ENCODE measurements at places on chromosomes 12 and 14.

DNA sequence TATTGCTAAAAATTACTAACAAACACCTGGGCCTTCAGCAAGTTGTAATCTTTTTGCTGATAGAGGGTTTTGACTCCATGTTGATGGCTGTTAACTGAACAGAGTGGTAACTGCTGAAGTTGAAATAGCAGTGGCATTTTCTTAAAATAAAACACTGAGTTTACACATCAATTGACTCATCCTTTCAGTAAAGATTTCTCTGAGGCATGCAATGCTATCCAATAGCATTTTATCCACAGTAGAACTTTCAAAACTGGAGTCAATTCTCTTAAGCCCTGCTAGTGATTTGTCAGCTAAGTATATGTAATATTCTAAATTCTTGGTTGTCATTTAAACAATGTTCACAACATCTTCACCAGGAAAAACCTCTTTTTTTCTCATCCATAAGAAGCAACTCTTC is 59.5 kb downstream of the CMAS start:
- no peak for DNase-seq

- DNase-seq: no peak
These were observed 506 bp upstream of the NABP2 start for GRCh38 chr12:56223571-56224101.

DNA sequence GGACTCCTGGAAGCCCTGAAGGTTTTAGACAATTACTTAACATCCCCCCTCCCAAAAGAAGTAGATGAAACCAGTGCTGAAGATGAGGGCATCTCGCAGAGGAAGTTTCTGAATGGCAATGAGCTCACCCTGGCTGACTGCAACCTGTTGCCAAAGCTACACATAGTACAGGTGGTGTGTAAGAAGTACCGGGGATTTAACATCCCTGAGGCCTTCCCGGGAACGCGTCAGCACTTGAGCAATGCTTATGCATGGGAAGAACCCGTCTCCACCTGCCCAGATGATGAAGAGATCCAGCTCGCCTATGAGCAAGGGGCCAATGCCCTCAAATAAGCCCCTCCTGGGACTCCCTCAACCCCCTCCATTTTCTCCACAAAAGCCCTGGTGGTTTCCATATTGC is 10.6 kb upstream of the SPPL3 start:
- DNase-seq: no peak

DNA sequence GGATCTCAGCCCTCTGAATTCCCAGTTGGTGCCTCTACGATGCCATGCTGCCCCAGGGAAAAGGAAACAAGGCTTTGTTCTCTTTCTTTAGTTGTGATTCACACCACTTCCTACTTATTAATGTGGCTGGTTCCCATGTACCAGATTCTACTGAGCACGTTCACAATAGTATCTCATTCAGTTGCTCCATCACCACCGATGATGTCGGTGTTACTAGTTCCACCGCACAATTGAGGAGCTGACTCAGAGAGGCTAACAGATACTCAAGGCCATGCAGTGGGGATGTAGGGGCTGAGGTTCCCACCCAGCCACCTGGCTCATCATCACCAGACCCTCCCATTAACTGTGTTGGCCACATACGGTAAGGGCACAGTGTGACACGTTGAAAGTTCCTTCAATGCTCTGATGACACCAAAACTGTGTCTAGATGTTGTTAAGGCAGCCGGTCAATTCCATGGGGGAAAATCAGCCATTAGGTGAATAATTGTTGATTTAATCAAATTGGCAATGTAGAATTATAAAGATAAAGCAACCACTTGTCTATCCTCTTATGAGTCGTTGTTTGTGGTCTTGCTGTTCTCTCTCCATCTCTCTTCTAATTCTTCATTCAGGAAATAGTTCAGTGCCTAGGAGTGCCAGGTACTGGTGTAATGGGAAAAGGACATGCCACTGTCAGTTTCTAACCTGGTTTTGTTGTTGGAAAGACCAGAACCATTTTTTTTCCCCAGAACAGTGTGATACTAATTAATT is 244.2 kb upstream of the CRY1 start:
- DNase-seq: no peak

GRCh38 chr12:113328368-113328889 is 6.5 kb downstream of the SLC8B1 start:
- no peak for DNase-seq

GRCh38 chr12:27645671-27646070 is 50.6 kb upstream of the REP15 start:
- DNase-seq: no peak

GRCh38 chr12:92827836-92828431 is 101.2 kb downstream of the EEA1 start:
- no peak for DNase-seq

- DNase-seq: no peak
These were observed 53.1 kb upstream of the KCNA1 start for GRCh38 chr12:4856596-4856995.

- no peak for DNase-seq
These were observed 8.2 kb downstream of the ANG start for GRCh38 chr14:20696764-20697163.

DNA sequence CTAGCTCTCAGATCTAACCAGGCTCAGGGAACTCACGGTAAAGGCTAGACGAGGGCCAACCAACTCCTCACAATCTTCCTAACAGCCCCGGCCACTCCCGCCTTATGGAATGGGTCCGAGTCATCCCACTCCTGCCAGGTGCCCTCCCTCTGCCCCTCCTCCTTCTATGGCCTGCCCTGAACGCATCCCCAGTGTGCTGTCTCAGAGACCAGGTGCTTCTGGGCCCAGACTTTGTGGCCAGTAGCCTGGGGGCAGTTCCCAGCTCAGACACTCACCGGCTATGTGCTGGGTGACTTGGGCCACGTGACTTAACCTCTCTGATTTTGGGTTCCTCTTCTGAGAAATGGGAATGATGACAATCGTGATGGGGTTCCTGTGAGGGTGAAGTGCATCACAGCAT is 22.5 kb downstream of the PAPLN start:
- DNase-seq: no peak

DNA sequence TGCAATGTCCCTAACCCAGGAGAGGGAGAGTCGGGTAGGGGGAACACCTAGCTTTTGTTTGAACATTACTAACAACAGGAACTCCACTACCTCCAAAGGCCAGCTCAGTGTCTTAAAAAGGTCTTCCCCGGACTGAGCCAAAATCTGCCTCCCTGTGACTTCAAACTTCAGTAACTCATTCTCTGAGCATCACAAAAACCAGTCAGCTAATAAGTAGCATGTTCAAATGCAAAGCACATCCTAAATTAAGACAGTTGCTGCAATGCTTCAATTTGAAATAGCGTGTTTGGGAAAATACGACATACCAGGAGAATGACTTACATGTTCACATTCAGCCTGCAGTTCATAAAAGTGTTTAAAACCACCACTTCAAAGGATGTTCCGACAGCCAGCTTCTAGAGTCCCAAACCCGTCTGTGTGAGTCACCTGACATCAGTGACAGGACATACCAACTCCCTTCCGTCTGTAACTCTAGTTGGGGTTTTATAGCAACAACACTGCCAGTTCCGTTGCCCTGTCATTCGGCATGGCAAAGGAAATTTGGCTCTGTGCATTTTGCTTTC is 13.0 kb downstream of the ZFP36L1 start:
- DNase-seq: peak; percentile 27

- DNase-seq: peak; percentile 93
These were observed at the start of gene KITLG for GRCh38 chr12:88580051-88580871. KITLG (minus strand) TSS chr12:88580471; CDS start chr12:88580278, 193 bp downstream.

- DNase-seq: peak; percentile 87
These were observed 32.9 kb upstream of the MDM1 start for GRCh38 chr12:68364893-68365725.

- no peak for DNase-seq
These were observed 21.8 kb downstream of the CHST11 start for GRCh38 chr12:104478396-104479122.
